ENCODE measurements at places on chromosomes 3 and 15.

DNA sequence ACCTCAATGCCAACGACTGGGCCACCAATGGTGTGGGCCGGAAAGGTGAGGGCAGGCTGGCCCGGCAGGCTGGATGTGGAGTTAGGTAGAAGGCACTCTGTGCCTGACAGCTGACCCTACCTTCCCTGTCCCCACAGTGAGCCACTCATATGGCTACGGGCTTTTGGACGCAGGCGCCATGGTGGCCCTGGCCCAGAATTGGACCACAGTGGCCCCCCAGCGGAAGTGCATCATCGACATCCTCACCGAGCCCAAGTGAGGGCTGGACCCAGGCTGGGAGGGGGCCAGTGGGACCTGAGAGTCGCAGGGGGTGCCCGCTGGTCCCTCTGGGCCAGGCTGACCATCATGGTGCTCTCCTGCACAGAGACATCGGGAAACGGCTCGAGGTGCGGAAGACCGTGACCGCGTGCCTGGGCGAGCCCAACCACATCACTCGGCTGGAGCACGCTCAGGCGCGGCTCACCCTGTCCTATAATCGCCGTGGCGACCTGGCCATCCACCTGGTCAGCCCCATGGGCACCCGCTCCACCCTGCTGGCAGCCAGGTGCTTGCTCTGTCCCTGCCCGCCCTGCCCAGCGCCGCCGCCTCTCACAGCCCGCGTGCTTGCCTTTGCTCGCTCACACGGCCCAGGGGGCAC, 4.5 kb upstream of the FES start:
- DNase-seq: no peak

GRCh38 chr3:113117511-113118234, 93.7 kb upstream of the BOC start:
- DNase-seq: no peak

GRCh38 chr3:123126031-123126430, 59.2 kb downstream of the PDIA5 start:
- DNase-seq: no peak

DNA sequence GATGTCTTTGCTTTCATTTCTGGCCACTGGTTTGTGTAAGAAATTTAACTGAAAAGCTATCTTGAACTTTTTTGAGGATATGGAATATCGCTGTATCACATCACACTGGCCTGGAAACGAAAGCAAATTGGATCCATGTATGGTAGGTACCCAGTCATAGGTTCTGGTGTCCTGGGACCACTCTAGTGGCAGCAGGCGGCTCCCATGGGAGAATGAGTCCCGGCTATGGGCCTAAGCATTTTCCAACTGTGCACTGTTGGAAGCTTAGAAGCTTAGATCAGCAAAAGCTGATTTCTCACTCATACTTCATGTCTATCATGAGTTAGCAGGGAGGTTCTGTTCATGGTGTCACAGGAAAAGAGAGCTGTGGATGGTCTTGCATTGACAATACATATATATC, 323.2 kb downstream of the PLCL2 start:
- DNase-seq: no peak

DNA sequence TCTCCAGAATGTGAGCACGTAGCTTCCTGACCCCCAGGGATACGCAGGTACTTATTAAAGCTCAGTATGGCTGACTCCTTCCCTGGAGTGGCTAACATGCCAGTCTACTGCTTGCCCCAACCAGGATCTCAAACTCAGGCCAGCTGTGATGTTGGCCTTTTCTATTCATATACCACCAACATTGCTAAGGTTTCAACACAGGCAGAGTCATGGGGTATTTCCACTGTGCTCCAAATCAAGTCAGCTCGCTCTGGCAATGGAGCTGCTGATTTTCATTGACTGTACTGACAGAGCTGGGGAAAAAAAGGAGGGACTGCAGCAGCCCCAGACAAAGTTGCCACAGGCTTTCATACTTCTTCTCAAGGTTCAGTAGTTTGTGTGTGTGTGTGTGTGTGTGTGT, 87.0 kb downstream of the CFAP20DC start:
- no peak for DNase-seq

- DNase-seq: peak; percentile 56
Observed at GRCh38 chr3:79178471-79179180, 589.2 kb downstream of the ROBO1 start.

- peak; percentile 21 for DNase-seq
Observed at GRCh38 chr3:159237226-159237625, 435.4 kb downstream of the MFSD1 start.

- no peak for DNase-seq
Observed at GRCh38 chr3:147989344-147989743, 580.2 kb downstream of the ZIC1 start.

GRCh38 chr3:114609973-114610630, 316.3 kb downstream of the TIGIT start:
- no peak for DNase-seq

DNA sequence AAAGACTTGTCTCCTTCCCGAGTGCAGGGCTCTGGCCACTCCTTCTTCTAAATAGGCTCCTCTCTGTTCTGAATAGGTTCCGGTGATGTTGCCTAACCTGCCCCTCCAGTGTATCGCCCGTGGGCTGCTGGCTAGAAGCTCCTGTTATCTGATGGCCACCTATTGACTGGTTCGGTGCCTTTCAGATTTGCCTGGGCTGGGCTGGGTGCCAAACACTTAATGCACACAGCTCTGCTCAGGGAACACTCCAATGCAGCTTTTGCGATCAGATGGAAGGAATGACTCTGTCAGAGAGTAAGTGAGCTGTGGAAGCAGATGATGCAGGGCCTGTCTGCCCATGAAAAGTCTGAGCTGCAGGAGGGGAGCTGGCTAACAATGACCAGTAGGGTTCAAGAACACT, 112.9 kb downstream of the CORO2B start:
- no peak for DNase-seq

DNA sequence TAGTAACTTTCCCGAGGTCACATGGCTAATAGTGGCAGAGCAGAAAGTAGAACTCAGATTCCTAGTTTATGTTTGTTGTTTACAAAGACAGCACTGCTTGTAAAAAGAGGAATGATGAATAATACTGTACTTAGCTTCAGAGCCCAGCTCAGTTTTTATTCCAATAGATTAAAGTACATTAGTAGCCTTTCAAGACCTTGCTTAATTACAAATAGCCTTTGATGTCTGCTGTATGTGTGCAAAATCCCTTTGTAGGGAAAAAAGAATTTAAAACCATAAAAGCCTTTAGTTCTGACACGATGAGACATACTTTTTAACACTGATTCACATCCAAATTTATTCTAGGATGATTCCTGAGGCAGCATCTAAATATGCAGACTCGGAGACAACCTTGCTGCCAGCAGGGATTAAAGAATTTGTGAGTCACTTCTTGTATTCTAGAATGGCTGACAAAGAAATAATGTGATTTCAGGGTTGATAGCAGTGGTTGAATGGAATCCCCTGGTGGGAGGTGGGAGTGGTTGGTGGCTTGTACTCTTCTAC, 324.2 kb upstream of the TGFBR2 start:
- peak; percentile 66 for DNase-seq

GRCh38 chr3:8246070-8246469, 255.6 kb upstream of the LMCD1 start:
- DNase-seq: no peak
